Activated T-helper 2 cell treated with anti-CD3 and anti-CD28 coated beads, Interferon-gamma antibody, Interleukin-2, Interleukin-4, amounts not matched to agents 10 μg/mL and 5 μg/mL and 100 μg/mL, durations not matched to agents 14 hours and 24 hours and 36 hours (primary cell): ENCODE measurements at places on chromosomes 7 and 10. TPM values are rescaled to one million over a fixed set of nuclear protein-coding genes. Genes with fewer than 3 reads are reported as not detected.

Gene ADGRA1
- total RNA-seq = not detected in 2 replicates

Gene GRM3
- not detected in 2 replicates for total RNA-seq

Gene CALHM3
- not detected in 2 replicates for total RNA-seq

Gene SLC13A4
- not detected in 2 replicates for total RNA-seq

Gene EPC1
- 35.3 and 35.4 TPM in 2 replicates for total RNA-seq

Gene CLIP2
- total RNA-seq = 2.1 and 2.7 TPM in 2 replicates

Gene PTPN20
- 2.5 and 4.4 TPM in 2 replicates for total RNA-seq

Gene SPDYE2
- total RNA-seq = not detected in 2 replicates

Gene WDFY4
- 0.18 and 0.21 TPM in 2 replicates for total RNA-seq

Gene TFEC
- not detected in 2 replicates for total RNA-seq

Gene PCDH15
- total RNA-seq = 0.07 TPM in 1 of 2 replicates, not detected in the other

Gene BHLHA15
- 0.41 and 0.80 TPM in 2 replicates for total RNA-seq

Gene ZNF511
- total RNA-seq = 88.4 and 89.7 TPM in 2 replicates

Gene SSC4D
- 0.71 and 0.78 TPM in 2 replicates for total RNA-seq

Gene SPDYE1
- not detected in 2 replicates for total RNA-seq

Gene INA
- total RNA-seq = 0.78 and 0.87 TPM in 2 replicates

Gene NKX1-2
- not detected in 2 replicates for total RNA-seq

Gene DPYSL4
- 16.5 and 17.9 TPM in 2 replicates for total RNA-seq

Gene PNLIPRP1
- not detected in 2 replicates for total RNA-seq

Gene MSMB
- total RNA-seq = not detected in 2 replicates

Gene FAM25C
- total RNA-seq = not detected in 2 replicates
